ENCODE measurements at places on chromosomes 6 and 20. TPM values are rescaled to one million over a fixed set of nuclear protein-coding genes. Genes with fewer than 3 reads are reported as not detected.

SPATA2 gene
- 16.0 TPM for total RNA-seq

LY6G5C gene
- total RNA-seq: 5.4 TPM

VSTM2L gene
- total RNA-seq: 2.8 TPM

PROCR gene
- 9.7 TPM for total RNA-seq

WFDC5 gene
- total RNA-seq: not detected

SLCO4A1 gene
- total RNA-seq: 51.9 TPM

SLC35D3 gene
- total RNA-seq: not detected

NFS1 gene
- 44.6 TPM for total RNA-seq

RNF217 gene
- total RNA-seq: 16.4 TPM

ENPP1 gene
- 7.7 TPM for total RNA-seq

AK9 gene
- 5.6 TPM for total RNA-seq

FOXC1 gene
- total RNA-seq: 16.5 TPM

MAS1 gene
- total RNA-seq: not detected

PAK5 gene
- total RNA-seq: 0.07 TPM

TGM3 gene
- not detected for total RNA-seq

PTCHD4 gene
- not detected for total RNA-seq

SULF2 gene
- 112 TPM for total RNA-seq

LCA5 gene
- 18.3 TPM for total RNA-seq

TCF19 gene
- 49.5 TPM for total RNA-seq
